SHP77 treated with DMSO at 0.1 percent for 48 hours (cell line): ENCODE measurements at places on chromosomes 13 and 19.
A peak's percentile ranks its signal among the peaks of the same experiment; 100 is the strongest.

DNA sequence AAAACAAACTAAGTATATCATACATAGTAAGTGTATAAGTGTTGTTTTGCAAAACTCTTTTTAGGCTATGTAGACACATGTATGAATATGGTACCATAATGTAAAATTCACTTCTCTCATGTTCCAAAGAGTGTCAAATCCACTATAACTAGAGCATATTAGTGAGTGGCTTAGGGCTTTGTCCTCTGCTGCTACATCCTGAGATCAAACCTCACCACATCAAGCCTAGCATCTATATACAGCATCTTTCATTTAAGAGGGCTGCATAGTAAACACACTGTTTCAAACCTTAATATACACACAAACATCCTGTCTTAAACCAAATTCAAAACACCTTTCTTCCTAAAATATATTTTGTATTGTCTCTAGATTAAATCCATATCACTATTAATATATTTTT, 38.7 kb downstream of the ELF1 start:
- DNase-seq = no peak

GRCh38 chr13:106534639-106535551, 567 bp downstream of the EFNB2 start:
- DNase-seq = no peak

DNA sequence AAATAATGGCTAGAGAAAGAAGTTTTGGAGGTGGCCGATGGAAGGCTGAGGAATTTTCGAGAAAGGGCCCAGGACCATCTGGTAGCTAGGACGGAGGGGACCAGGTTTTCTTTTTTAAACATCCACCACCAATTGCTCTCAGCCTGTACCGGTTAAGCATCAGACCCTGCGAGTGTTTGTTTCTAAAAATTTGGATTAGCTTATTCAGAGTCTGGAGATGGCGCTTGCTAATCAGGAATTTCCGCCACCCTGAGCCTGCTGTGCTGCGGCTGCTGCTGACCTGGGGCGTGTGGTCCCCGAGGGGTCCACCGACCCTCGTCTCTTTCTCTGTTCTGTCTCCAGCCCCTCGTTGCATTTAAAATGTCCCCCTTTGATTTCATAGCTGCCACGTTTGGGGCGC, 2.0 kb downstream of the UHRF1 start:
- DNase-seq = no peak

DNA sequence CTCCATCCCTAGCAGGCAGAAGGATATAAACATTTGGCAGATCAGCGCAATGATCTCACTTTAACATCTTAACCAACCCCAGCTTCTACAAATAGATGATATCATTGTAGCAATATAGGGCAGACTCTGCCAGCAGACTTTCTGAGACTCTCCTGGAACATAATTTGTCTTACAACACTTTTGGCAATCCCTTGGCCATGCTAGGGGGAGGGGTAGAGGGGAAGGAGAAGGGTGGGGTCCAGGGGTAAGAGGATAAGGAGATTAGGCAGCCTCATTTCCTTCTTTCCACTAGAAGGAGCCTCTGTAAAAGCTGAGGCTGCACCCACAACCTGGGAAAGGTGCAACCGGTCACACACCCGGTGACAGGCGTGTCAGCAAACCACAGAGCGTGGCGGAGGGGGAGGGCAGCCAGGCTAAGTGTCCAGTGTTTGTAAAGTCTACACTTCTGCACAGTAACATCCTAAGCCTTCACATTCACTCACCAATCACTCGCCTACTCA, 8.7 kb upstream of the UBAC2 start:
- DNase-seq = peak; percentile 44

GRCh38 chr13:48761256-48761655, 107.5 kb downstream of the CYSLTR2 start:
- DNase-seq = no peak

DNA sequence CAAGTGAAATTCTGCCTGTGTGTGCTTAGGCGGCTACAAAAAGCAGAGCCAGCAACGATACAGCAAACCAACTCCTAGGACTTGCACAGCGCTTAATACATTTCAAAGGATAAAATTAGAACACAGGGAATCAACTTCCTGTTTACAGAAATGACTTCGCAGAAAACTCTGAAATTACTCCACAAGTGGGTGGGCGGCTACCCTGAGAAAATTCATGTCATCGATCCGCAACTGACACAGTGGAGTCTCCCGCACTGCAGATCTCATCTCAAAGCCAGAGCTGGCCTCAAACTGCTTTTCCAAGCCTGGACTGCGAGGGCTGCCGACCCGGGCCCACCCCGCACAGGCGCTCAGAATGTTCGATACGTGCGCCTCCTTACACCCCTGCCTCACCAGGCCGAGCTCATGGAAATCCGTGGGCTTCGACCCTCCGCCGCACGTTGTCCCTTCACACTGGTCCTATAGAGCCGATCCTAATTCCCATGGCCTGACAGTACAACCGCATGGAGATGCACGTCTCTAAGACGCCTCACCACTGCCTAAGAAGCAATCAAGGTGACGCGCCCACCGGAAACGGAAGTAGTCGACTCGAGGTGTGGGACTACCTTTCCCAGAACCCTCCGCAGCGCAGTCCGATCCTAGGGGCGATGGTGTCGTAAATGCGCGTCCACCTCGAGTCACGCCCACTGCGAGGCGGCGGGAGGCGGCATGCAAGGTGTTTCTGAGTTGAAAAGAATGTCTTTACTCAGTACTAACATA, at the start of gene ZNF229:
Gene ZNF229, minus strand, starts transcription at position 557 of the 759 bp plus-strand sequence. CDS start 5,625 bp downstream, outside the sequence.
- no peak for DNase-seq

DNA sequence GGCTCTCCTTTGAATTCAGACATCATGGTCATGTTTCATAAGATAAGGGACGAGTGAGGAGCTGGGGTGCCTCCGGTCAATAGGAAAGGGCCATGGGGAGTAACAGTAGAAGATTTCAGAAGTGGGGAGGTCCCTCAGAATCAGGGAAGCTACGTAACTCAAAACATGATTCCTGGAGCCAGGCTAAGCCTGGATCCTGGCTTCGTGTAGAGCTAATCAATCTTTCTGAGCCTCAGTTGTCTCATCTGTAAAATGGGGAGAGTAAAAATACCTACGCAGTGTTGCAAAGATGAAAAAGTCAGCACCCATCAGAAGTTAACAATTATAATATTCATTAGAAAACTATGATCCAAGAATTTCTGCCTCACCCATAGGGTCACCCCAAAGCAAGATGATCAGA, 106.5 kb downstream of the CACNA1A start:
- DNase-seq = no peak

GRCh38 chr13:24505256-24505655, 7.3 kb downstream of the PARP4 start:
- DNase-seq = no peak

GRCh38 chr19:17101686-17102628, 26.4 kb downstream of the MYO9B start:
- DNase-seq = no peak

DNA sequence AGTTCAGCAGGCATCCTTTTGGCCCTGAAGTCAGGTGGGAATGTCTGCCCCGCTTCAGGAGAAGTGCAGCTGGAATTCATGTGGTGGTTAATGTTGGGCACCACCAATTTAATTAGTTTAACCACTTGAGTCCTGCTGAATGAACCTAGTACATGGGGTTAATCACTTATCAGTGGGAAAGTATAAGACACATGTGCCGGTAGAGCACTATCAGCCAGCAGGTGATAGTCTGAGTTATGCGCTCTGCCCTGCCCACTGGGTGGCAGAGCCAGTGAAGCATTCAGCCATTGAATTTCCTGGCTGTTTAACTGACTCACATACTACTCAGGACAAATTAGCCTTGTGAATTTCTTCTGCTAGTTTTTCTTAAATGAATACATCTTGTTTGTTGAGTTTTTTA, 789.7 kb upstream of the PRR20A start:
- DNase-seq = no peak

GRCh38 chr13:76745261-76746200, 140.7 kb downstream of the KCTD12 start:
- no peak for DNase-seq

GRCh38 chr13:93352616-93353015, 126.0 kb downstream of the GPC6 start:
- no peak for DNase-seq

DNA sequence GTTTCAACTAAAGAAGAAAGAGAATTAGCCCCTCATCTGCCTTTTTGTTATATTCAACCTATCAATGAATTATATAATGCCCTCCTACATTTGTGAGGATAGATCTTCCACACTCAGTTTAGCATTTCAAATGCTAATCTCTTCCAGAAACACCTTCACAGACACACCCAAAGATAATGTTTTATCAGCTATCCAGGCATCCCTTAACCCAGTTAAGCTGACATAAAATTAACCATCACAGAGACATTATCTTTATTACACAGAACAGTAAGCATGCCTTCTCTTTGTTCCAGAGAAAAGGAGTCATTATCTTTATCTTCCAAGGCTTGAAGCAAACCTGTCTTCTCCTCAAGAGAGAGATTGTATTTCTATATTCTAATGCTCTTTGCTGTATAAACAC, 53.1 kb downstream of the PCDH20 start:
- no peak for DNase-seq

GRCh38 chr13:68666774-68667397, 1436.8 kb upstream of the PCDH9 start:
- DNase-seq = no peak

DNA sequence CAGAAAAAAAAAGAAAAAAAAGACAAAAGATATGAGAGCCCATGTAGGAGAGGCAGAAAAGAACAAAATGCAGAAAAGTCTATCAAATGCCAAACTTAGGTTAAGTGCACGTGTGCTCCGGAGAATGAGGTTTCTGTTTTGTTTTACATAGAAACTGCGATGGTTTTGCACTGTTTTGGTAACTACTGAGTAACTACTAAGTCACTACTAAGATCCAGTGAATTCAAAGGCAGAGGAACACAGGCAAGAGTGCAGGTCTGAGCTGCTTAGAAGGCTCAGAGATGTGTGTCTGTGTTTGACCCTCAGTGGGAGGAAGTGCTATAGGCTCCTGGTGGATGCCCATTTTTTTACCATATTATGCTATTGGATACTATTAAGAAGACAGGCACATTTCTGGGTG, 299.3 kb downstream of the NDFIP2 start:
- no peak for DNase-seq

DNA sequence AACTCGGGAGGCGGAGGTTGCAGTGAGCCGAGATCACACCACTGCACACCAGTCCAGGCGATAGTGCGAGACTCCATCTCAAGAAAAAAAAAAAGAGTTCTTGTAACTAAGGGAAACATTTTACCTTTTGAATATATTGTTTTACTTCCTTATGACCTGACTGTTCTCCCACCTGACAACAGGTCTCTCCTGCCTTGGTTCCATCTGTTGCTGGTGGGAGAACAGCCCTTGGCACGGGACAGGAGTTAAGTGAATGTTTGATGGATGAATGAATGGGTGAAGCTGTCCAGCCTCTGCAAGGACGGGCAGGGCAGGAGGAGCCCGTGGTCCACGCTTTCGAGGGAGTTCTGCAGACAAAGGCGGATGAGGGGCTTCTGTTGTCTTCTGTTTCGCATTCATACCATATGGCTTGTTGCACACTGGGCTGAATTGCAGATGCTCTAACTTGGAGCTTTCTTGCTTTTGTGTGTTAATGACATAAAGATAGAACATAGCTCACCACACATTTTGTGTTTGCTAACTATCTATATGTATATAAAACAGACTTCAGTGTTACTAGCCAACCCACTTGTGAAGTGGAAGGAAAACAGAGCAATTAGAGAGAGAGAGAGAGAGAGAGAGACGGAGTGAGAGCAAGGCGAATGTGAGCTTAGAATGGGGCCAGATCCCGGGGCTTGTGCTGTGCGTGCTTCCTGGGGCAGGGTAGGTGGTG, 16.2 kb upstream of the CCNE1 start:
- no peak for DNase-seq

- no peak for DNase-seq
Measured at GRCh38 chr13:36918246-36919131, 1.5 kb downstream of the SMAD9 start.

DNA sequence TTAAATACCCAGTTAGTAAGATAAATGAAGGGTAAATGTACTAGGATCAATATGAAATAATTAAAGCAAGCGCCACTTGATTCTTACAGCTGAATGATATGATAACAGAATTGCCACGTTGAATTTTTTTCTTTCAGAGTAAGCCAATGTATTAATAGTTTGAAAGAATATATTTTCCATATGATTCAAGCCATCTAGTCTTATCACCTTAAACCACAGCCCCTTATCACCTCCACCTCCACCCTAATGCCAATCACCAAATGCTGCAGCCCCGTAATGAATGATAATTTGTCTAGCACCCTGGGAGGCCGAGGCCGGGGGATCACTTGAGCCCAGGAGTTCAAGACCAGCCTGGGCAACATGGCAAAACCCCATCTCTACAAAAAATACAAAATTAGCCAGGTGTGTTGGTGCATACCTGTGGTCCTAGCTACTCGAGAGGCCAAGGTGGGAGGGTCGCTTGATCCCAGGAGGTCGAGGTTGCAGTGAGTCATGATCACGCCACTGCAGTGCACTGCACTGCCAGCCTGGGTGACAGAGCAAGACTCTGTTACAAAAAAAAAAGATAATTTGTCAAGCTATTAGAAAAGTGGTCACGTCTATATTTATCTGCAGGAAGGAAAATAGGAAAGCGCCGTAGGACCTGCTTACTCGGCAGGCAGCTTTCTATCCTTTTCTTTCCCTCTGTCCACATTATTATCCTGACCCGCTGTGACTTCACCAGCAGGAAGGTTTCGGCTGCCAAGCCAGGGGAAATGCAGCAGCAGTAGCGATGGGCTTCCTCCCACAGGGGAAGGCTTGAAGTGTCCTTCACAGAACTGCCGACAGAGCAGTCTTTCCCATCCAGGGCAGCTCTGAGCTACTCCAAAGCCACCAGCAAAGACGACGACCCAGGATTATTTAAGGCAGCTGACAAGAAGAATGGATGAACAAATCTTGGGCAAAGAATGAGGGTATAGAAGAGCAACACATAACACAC, 19.7 kb upstream of the CLN5 start:
- no peak for DNase-seq

GRCh38 chr19:44438441-44438840, 9.8 kb downstream of the ZNF229 start:
- DNase-seq = no peak

GRCh38 chr13:110232756-110233155, 74.2 kb downstream of the COL4A1 start:
- DNase-seq = no peak

DNA sequence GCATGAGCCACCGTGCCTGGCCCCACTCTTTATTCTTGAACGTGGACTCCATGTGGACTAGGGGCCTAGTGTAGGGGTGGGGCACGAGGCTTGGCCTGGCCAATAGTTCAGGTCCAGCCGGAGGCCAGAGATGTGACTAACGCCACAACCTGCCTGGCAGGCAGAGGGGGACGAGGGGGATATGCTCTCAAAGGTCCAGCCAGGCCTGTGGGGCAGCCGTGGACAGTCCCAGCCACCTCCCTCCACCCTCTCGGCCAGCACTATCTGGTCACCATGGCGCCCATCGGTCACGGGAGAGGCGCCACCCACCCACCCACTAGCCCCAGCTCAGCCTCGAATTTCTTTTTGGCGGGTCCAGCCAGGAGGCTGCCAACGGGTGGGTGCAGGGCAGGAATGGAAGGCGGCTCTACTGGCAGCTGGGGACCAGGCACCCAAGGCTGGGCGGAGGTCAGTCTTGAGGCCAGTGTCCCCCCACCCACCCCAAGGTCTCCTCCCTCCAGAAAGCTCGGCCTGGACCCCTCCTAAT, 2.2 kb upstream of the CERS1 start:
- no peak for DNase-seq

- DNase-seq = peak; percentile 23
Measured at GRCh38 chr13:109802936-109803335, 16.6 kb upstream of the IRS2 start.
